WERI-Rb-1 (cell line): ENCODE measurements at places on chromosomes 3 and 15.

DNA sequence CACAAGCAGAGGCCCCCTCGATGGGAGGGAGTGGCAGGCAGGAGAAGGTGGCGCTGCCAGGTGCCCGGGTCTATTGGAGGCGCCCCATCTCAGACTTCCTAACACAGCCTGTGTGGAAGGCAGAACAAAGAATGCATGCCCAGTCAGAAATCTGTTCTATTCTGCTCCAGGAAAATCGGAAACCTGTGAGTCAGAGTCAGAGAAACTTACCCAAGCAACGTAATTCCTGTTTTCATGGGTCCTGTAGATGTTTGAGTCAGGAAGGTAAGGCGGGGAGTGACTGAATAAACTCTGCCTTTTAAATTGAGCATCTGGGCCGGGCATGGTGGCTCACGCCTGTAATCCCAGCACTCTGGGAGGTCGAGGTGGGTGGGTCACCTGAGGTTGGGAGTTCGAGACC is 13.7 kb downstream of the MAP6D1 start:
- DNase-seq: no peak

DNA sequence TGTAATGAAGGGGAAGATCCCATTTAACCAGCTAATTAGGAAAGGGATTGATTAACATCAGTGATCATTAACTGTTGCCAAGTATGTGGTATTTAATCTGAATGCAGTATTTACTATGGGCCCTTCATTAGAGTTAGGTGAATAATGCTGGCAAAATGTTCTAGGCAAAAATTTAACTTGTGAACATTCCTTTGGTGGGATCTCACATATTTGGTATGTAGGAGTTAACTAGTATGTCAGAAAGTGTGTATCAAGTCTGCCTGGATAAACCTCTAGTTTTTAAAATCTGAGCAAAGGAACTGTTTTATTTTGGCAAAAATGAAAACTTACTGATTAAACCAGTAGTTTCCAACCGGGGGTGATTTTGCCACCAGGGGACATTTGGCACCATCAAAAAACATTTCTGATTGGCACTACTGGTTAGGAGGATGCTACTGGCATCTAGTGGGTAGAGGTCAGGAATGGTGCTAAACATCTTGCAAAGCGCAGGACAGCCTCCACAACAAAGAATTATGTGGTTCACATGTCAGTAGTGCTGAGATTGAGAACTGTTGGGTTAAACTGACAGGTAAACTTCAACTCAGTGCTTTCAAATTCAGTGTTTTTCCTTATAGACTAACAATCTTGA is 22.5 kb downstream of the LRTM1 start:
- DNase-seq: no peak

- DNase-seq: peak; percentile 1
These were observed 108.8 kb downstream of the LRRK1 start for GRCh38 chr15:101027920-101028319.

DNA sequence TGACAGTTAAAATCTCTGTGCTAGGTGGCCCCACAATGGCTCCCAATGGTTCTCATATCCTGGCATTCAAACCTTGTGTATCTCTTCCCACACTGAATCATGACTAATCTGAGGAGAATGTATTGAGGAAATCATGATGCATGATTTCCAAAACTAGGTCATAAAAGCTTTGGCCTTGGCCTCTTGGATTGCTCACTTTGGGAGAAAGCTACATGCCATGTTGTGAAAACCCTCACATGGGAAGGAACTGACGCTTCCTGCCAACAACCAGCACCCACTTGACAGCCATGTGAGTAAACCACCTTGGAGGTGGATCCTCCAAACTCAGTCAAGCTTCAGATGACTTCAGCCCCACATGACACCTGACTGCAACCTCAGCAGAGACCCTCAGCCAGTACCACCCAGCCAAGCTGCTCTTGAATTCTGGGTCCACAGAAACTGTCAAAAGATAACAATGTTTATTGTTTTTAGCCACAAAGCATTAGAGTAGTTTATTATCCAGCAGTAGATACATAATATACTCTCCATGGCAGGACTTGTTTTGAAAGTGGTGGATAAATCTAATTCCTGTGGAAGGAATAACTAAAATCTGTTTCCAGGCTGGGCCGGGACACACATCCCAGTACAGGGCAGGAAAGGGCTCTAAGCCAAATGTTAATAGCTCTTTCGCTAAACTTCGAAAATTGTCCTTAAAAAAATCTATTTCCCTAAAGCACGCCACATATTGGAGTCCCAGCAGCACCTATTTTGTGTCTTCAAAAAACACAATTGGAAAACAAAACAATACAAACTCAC is 1.0 kb upstream of the ZNF620 start:
- no peak for DNase-seq

GRCh38 chr3:128433837-128434165 is 32.9 kb downstream of the DNAJB8 start:
- no peak for DNase-seq

DNA sequence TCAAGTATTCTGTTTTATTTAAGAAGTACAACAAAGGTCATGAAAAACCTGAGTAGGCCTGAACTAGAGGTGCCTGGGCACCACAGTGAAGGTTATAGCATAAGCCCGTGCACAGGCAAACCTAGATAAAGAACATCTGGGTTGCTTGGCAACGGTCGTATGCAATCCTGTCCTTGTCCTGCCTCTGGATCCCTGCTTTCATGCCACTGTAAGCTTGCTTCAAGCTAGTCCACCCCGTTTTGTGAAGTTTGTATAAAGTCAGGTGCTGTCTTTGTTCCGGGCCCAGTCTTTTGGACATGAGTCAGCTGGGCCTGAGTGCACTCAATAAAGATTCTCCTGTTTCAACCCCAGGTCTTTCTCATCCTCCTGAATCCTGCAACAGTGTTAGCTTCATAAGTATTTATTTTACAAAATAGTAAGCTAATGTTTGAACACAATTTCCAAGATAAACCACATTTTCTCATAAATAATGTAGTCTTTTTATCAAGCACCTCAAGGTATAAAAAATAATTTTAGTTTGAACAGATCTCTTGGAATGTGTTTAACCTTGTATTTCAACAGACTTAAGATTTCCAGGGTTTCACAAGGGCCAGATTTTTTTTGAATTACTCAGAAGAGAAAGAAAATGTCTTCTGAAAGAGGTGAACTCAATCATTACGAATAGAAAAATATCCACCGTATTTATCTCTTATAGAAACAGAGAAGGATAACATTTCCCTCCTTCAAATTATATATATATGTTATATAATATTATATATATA is 14.3 kb upstream of the SLC9C1 start:
- DNase-seq: peak; percentile 30

DNA sequence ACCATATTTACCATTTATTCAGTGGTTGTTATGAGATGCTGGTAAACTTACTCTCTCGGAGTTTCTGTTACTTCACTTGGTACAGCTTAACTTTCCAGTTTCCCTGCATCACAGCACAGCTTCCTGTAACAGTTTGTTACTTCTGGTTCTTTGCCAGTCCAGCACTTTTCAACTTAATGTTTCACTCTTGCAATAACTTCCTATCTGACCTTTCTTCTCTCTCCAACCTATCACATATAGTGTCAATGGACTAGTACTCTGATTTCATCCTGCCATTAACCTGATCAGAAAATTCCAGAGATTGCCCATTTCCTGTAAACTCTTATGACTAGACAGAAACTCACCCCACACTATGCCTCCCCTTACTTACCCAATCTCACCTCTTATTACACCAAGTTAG is 3.9 kb upstream of the ATP11B start:
- DNase-seq: no peak

- DNase-seq: no peak
These were observed 216.9 kb upstream of the CDIN1 start for GRCh38 chr15:36362509-36362915.

- no peak for DNase-seq
These were observed 6.3 kb downstream of the TM4SF18 start for GRCh38 chr3:149327156-149327555.
